ENCODE measurements at places on chromosomes 16 and 17.

DNA sequence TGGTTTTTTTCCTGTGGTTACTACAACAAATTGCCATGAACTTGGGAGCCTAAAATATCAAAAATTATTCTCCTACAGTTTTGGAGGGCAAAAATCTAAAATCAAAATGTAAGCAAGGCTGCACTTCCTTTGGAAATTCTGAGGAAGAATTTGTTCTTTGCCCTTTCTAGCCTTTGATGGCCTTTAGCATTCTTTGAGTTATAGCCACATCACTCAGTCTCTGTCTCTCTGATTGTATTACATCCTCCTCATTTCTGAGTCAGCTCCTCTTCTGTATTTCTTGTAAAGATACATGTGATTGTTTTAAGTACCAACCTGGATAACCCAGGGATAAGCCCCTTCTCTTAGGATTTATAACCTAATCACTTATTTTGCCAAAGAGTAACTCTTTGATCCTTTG lies 282.0 kb downstream of the BCAS3 start:
- DNase-seq, result no peak

- no peak for DNase-seq
Observed at GRCh38 chr16:84302111-84302954, 7.7 kb downstream of the WFDC1 start.

- DNase-seq, result peak; percentile 87
Observed at GRCh38 chr16:48318630-48319029, 66.6 kb downstream of the SIAH1 start.

GRCh38 chr16:12674071-12674470 lies 129.6 kb downstream of the CPPED1 start:
- DNase-seq, result no peak

- no peak for DNase-seq
Observed at GRCh38 chr17:661509-661908, 53.1 kb downstream of the VPS53 start.

DNA sequence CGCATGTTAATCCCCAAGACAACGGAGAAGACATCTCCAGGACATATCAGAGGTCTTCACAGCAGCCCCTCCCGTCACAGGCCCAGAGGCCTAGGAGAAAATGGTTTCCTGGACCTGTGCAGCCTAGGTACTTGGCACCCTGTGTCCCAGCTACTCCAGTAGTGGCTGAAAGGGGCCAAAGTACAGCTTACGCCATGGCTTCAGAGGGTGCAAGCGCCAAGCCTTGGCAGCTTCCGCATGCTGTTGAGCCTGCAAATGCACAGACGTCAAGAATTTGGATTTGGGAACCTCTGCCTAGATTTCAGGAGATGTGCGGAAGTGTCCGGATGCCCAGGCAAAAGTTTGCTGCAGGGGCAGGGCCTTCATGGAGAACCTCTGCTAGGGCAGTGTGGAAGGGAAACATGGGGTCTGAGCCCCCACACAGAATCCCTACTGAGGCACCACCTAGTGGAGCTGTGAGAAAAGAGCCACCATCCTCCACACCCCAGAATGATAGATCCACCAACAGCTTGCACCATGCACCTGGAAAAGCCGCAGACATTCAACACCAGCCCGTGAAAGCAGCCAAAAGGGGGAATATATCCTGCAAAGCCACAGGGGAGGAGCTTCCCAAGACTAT lies 159.3 kb upstream of the COX10 start:
- no peak for DNase-seq

- no peak for DNase-seq
Observed at GRCh38 chr17:43341715-43342588, 56.8 kb upstream of the ARL4D start.

- DNase-seq, result no peak
Observed at GRCh38 chr17:76135810-76136188, 5.2 kb downstream of the FOXJ1 start.

Data from KBM-7 (cell line).